ENCODE measurements at places on chromosomes 7 and 10. TPM values are rescaled to one million over a fixed set of nuclear protein-coding genes. Genes with fewer than 3 reads are reported as not detected.
A peak's percentile ranks its signal among the peaks of the same experiment; 100 is the strongest.

DNA sequence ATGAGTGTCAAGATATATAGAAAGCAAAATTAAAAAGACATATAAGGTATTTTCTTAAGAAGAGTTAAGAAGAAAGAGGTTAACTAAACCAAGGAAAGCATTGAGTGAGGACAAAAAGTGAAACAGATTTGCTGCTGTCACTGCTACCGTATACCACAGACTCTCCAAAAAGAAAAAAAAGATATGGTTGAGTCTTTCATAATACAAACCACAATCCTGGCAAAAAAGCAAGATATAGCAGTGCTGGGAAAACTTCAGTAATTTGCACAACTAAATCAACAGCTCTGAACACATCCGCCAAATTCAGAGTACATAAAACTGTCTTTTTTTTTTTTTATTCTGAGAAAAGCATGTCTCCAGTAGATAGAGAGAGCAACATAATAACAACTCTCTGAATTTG lies 114.7 kb downstream of the ETV1 start:
- DNase-seq: no peak

HOXA11 gene
- polyA plus RNA-seq: not detected

- no peak for DNase-seq
Observed at GRCh38 chr10:102284531-102284930, 39.2 kb downstream of the GBF1 start.

IFIT1 gene
- polyA plus RNA-seq: 7.9 TPM

CNTNAP2 gene
- polyA plus RNA-seq: 12.9 TPM

DNA sequence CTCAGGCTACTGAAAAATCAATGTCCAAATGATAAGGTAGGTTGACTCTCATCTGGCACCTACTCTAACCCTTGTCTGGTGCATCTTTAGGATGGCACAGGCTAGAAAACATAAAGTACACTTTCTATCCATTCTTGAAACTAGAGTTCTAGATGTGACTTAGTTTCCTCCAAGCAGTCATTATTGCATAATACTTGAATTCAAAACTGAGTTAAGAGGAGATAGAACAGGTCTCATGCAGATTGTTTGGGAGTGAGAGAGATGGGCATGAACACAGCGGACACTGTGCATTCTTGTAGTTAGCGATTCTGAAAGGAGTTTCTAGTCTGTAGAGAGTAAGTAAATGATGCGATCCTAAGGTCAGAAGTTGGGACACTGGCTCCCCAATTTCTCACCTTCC lies 149.2 kb downstream of the PDE1C start:
- DNase-seq: no peak

HOXA9 gene
- 0.33 TPM for polyA plus RNA-seq

CUEDC2 gene
- polyA plus RNA-seq: 38.7 TPM

ACHE gene
- 7.4 TPM for polyA plus RNA-seq

LRRD1 gene
- 0.19 TPM for polyA plus RNA-seq

DNA sequence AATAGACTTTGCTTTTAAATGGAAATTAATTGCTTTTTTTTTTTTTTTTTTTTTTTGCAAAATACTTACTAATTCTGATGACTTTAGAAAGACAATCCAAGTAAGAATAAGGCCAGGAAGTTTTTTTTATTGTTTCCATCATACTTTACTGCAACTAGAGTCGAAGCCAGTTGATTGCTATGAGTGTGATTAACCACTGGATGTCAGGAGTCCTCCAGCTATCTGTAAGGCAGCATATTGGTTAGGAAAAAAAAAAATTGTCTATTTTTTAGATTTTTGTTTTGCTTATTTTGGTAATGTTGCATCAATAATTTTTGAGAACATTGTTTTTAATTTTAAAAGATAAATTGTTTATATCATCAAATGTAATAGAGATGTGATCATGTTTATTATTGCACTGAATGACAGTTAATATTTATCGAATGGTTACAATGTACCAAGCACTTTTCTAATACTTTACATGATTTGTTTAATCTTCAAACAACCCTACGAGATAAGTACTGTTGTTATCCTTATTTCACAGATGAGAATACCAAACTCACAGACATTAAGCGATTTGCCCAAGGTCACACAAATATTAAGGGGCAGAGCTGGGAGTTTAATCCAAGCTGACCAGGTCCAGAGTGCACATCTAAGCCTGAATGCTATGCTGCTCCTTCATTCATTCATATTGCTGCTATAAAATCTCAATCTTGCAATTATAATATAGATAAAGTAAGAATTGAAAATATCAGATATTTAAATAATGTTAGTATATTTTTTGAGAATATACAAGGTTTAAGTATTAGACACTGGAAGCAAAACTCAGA lies 19.9 kb upstream of the LMOD2 start:
- no peak for DNase-seq

TMEM236 gene
- 34.3 TPM for polyA plus RNA-seq

DNA sequence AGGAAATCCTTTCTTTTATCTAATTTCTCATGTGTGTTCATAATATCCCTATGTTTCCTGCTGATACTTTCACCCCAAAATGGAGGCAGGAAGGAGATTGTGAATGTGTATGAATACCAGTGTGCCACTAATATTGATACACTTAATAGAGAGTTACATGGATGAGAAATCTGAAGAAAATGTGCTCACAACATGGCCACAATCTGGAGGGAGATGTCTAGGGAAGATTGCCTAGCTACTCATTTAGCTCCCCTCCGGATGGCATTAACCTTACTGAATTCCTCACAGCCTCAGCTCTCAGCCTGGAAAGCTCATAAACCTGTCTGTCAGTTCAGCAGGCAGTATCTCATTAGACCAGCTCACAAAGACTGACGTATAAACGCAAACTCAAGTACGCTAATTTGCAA lies 23.4 kb upstream of the DMTF1 start:
- peak; percentile 61 for DNase-seq

DNA sequence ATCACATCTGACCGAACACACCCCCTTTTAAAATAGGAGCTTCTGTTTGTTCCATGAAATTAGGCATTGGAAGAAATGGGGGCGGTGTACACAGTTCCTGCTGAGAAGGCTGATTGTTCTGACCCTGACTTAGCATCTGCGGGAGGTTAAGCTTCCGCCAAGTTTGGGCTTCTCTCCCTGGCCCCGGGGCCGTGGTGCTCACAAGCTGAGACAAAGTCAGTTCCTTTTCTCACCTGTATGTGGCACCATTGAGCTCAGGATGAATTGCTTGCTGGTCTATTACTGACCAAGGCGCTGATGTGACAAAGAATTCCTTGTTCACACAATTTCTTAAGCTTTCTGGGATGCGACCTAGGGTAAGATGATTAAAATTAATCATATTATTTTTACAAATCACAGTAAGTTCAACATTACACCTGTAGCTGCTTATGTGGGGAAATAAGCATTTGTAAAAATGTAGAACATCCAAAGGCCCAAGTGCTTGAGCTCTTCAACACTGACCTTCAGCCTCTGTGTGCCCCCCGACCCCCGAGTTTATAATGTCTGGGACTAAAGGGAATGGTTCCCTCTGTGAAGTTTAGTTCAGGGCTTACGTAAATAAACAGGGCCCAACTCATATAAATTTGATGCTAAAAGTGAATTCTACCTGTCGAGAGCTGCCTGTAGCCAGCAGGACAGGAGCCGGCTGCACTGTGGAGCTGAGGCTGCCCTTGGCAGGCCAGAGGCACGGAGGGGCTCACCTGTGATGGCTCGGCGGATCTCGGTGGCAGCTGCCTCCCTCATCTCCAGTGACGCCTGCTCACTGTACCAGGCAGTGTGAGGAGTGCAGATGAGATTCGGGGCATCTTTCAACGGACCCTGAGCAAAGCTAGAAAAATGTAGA lies 50.8 kb downstream of the ZRANB1 start:
- no peak for DNase-seq

OR13A1 gene
- 0.06 TPM for polyA plus RNA-seq

- no peak for DNase-seq
Observed at GRCh38 chr7:135993950-135994349, 16.8 kb upstream of the MTPN start.

DNA sequence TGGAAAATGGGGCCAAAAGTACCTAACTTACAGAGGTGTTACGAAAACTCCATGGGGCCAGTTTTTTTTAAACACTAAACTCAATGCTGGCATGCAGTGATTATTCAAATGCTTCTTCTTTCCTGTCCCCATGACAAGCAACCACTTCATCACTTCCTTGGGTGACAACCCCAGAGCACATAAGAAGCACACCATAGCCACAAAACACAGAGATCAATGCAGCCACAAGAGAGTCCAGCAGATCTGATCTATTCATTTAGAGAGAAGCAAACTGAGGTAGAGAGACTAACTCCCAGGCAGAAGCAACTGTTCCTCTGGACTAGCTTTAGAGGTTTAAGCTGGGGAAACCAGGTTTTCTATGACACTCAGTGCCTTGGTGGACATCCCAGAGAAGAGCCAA lies 180.0 kb downstream of the GRID1 start:
- DNase-seq: no peak

DNA sequence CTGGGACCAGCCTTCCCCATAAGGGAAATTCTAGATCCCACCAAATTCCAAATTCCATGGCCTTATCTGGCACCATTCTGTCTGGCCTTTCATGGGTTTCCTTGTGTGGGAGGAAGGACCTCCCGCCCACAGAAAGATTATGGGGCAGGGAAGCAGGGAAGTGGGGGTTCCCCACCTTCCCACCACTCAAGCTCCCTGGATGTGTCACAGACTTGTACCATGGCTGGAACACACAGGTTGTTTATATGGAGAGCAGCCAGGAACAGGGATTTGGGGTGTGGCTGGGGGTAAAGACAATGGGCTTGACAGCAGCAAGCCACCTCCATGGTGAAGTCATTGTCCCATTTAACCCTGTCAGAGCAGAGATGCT lies 18.3 kb downstream of the UNC5B start:
- DNase-seq: no peak

CYTH3 gene
- 30.9 TPM for polyA plus RNA-seq

DNA sequence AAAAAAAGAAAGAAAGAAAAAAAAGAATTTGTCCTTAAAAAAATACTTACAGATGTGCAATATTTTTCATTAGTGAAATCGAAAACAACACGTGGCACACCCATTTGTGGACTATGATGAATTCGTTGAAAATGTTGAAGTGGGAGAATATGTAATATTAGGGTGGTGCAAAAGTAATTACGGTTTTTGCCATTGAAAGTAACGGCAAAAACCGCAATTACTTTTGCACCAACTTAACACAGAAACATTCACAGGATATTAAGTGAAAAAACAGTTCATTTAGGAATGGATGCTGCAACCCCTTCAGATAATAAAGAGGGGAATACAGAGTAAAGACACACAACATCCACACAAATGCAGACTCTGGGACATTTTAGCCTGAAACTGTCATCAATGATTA lies 96.0 kb downstream of the CALN1 start:
- no peak for DNase-seq

CXCL12 gene
- polyA plus RNA-seq: 46.6 TPM

DNA sequence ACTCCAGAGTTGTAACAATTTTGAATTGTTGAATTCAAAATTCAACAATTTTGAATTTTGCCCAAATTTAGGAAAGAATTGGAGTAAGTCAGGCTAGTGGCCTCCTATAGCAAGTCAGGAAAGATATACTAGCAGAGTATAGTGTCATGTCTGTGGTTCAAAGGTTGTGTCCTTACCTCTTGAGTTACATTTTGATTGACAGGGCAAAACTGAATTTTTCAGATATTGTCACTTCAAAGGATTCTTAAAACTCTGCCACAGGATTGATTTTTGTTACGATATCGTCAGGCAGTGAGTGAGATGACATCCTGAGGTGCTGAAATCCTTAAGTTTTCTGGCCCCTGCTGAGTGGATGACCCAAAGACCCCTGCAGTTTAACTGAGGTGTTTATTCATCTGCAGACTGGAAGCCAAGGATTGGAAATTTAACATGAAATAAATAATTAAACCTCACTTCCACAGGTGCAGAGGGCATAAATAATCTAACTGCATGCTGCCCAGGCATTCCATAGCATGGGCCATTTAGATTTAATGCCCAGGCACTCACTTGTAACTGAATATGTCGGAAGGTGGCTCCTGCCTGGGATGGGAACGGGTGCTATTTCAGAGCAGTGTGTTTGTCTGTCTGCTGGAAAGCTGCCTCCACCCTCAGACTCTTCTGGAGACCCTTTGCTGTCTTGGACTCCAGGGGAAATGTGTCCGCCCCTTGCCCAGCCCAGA lies 50.8 kb downstream of the RBM20 start:
- no peak for DNase-seq

DNA sequence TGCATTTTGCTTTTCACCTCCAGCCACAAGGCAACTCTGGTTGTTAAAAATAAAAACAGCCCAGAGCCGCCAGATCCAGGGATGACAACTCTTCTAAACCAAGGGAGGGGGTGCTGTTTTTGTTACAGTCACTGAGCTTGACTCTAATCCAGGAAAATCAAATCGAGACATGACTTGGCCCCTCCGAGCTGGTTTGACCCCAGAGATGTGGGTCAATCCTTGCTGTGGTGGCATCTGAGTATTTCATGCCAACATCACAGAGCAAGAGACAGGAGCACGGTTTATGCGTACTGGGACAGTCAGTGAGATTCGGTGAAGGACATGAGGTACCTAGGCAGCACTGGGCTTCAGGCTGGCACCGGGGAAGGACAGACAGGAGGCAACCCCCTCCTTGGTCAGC lies 88.8 kb upstream of the ZMIZ1 start:
- no peak for DNase-seq

OPN1SW gene
- polyA plus RNA-seq: 0.18 TPM

SAP25 gene
- 7.9 TPM for polyA plus RNA-seq

DNA sequence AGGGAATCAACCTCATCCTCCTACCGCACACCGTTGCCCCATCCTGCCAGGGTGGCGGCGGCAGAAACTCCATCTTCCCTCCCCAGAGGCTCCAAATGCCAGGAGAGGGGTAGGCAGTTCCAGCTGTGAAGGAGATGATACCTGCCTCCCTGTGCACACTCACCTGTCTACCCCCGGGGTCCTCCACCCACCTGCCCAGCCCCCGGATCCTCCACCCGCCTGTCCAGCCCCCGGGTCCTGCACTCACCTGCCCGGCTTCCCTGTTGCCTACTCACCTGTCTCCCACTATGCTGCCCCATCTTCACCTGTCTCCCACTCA lies 13.4 kb upstream of the DNAAF5 start:
- DNase-seq: no peak

DNA sequence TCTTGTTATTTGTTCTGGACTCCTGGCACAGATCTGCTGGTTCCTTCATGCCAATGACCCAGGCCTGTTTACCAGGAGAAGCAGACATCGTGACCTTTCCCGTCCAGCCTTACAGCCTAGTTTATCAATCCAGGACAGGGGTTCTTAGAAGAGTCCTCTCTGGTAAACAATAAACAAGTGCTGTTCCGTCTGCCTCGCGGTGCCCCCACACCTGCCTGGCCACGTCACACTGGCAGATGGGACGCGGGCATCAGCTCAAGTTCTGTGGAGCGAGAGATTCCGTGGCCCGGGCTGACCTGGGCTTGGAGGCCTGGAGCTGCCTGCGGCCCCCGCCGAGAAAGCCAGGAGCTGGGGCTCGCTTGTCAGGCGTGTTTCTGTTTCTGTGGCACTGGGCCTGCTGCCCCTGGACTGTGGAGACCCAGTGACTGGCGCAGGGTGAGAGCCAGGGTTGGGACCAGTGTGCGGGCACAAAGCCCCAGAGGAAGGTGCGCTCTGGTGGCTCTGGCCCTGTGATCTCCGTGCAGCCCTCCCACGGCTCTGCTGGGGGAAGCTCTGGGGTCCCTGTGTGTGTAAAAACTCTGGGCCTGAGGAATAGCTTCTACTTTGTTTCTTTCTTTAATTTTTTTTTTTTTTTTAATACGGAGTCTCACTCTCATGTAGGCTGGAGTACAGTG lies 28.4 kb upstream of the PFKFB3 start:
- no peak for DNase-seq

GRCh38 chr7:140584195-140584851 lies 56.3 kb downstream of the DENND2A start:
- no peak for DNase-seq

- DNase-seq: no peak
Observed at GRCh38 chr10:104630731-104631130, 10.4 kb upstream of the SORCS3 start.

NEUROG3 gene
- polyA plus RNA-seq: 3.1 TPM

CACNB2 gene
- 8.2 TPM for polyA plus RNA-seq

ZNF33B gene
- polyA plus RNA-seq: 48.5 TPM

All from large intestine (tissue), 12 donors.